ENCODE measurements at places on chromosomes 4 and X.

GRCh38 chrX:129235903-129236302 lies 287.4 kb downstream of the SMARCA1 start:
- DNase-seq: no peak

DNA sequence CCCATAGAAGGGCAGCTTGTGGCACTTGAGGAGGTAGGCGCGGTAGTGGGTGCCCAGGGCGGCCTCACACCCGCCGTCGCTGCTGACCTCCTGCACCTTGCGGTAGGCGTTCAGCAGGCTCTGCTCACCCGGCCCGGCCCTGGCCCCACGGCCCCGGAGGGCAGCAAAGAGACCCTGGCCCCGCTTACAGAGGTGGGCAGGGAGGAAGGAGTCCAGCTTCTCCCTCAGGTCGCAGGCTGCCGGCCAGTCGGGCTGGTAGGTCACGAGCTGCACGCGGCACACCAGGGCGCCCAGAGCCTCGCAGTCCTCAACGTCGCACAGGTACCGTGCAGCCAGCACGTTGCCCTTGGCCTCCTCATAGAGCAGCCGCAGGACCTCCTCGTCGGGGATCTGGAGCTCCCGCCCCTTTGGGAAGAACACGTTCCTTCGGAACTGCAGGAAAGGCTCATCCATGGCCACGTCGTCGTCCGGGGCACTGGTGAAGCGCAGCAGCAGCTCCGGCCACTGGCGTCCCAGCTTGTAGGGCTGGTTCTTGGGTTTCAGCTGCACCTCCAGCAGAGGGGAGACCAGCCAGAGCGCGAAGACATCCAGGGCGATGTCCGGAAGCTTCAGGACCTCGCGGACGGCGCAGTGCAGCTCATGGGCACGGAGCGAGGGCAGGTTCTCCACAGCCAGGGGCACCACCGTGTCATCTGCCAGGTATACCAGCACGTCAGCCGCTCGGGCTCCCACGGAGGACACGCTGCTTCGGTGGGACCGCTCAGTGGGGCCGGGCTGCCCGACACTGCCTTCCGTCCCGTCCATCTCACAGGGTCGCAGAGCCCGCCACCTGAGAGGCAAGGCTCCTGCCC lies 17.1 kb upstream of the LAS1L start:
- DNase-seq: no peak

GRCh38 chr4:113619526-113619925 lies 142.0 kb downstream of the CAMK2D start:
- DNase-seq: no peak

DNA sequence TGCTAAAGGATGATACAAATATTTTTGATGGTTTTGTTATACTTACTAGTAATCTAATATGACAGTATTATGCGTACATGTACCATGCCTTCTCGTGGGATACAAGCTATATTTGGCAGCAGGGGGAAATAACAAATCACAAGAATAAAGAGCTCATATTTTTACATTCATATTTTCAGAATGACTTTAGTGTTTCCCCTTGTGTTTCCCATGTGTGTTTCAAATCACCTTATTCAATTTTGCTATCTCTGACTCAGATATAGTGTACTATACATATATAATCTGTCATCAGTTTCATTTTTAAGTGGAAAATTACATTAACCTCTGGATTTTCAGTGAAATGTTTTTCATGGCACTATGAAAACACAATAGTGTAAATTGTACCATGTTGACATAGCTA lies 146.8 kb downstream of the RPA4 start:
- no peak for DNase-seq
